ENCODE measurements at places on chromosomes 7 and 10.

GRCh38 chr10:100510533-100511308 lies 8.9 kb downstream of the SEC31B start:
- no peak for DNase-seq

DNA sequence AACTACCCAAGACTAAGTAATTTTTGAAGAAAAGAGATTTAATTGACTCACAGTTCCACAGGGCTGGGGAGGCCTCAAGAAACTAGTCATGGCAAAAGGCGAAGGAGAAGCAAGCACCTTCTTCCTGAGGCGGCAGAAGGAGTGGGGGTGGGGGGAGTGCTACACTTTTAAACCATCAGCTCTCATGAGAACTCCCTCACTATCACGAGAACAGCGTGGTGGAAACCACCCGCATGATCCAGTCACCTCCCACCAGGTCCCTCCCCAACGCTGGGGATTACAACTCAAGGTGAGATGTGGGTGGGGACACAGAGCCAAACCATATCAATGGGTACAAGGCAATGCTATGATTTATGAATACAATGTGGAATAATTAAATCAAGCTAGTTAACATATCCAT lies 241.9 kb downstream of the PTPRN2 start:
- no peak for DNase-seq

DNA sequence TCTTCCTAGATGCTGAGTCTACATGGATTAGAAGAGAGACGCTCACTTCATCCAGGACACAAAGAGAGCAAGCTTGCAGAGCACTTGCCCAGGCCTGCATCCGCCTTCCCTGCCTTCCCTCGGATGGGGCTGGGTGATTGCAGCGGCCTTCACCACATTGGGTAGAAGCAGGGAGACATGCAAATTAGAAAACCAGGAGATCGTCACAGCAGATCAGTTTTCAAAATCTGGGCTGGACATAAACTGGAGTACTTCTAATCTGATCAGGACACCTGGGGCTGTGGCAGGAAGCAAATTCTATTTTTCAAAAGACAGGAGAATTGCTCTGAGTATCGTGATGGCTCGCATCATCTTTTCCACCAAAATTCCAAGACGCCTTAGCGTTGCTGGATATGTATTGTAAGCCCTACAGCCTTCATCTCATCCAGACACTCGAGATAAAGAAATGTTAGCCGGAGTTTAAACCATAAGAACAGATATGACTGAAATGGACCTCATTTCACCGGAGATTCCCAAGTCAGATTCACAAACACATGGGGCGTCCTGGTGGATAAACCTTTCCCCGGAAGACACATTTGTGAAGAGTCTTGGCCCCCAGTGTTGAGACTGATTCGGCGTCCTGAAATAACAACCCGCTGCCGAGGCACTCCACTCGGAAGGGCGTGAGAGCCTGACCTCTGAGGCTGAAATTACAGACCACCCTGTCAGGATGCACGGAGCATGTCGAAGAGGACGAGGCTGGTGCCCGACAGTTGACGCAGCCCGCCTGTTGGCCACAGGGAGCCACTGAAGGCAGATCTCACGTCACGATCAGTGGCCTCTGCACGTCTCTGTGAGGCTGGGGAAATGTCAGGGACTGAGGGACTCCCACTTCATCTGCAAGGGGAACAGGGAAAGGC lies 91.2 kb upstream of the PARD3 start:
- no peak for DNase-seq

DNA sequence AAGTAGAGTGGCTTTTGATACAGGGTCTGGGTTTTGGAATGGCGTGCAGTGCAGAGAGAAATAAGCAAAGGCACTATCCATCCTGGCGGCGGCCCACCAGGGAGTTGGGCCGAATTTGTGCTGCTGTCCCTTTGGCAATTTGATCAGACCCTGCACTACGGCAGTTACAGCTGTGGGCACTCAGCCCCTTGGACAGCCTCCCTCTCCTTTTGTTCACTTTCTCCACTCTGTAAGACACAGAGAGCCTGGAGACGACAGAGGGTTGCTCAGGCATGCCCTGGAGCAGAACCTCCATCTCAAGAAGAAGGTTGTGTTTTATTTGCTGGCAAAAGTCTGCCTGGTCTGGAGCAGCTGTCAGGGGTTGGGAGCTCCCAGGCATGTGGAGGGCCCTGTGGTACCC lies 55.8 kb downstream of the LHPP start:
- no peak for DNase-seq

GRCh38 chr7:98223898-98224700 lies 12.9 kb downstream of the BHLHA15 start:
- no peak for DNase-seq

GRCh38 chr10:112202561-112203241 lies 19.1 kb upstream of the GPAM start:
- no peak for DNase-seq

- no peak for DNase-seq
Measured at GRCh38 chr7:13628239-13629001, 361.0 kb downstream of the ETV1 start.

- DNase-seq: no peak
Measured at GRCh38 chr10:33381451-33382215, 47.2 kb upstream of the NRP1 start.

- DNase-seq: no peak
Measured at GRCh38 chr10:44193567-44194220, 191.2 kb downstream of the CXCL12 start.

GRCh38 chr7:73918926-73919693 lies 58.2 kb downstream of the TMEM270 start:
- DNase-seq: no peak

DNA sequence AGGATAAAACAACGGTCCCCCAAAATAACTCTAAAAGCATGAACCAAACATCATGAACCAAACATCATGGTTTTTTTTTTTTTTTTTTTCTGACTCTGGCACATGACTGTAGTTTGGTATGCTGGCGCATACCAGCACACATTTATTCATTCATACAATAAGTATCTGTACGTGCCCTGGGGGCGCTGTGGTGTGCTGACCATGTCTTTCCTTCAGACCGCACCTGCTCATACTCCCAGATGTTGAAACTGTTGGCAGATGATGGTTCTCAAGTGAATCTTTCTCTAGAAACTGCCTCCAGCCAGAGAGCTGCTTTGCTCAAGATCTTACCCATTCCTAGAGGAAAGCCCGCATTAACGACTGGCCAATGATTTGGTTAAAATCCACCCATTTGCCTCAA lies 114.7 kb upstream of the ANKRD30A start:
- DNase-seq: no peak

DNA sequence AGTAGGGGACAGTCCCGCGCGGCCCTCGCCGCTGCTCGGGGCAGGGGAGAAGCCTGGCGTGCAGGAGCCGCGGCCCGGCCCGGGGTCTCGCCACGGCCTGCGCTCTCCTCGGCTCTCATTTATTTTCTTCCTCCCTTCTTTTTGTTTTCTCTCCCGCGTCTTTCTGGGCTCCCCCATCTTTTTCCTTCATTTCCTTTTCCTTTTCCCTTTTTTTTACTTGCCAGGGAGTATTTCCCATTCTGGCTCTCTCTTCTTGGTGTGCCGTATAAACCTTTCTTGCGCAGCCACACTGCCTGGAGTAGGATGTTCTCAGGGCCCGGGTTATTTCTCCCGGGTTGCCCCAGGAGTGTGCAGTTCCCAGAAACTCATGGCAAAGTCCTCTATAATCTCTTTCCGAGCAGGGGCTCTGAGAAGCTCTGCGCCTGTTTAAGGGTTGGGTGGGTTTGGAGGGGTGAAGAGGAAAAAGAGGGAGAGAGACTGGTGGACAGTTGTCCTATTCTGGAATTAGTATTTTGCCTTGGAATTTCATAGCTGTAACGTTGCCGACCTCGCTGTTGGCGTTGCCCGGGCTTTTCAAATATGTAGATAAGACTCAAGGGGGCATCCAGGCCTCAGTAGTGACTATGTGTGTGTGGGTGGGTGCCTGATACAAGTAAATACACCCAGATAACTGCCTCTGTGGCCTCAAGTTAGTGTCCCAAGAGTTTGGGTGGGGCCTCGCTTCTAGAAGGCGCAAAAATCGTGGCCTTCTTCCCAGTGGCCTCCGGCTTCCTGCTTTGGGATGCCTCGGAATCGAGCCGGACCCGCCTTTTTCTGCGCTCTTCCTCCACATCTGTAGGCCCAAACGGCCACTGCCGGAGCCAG lies 4.3 kb upstream of the ZNF503 start:
- no peak for DNase-seq

DNA sequence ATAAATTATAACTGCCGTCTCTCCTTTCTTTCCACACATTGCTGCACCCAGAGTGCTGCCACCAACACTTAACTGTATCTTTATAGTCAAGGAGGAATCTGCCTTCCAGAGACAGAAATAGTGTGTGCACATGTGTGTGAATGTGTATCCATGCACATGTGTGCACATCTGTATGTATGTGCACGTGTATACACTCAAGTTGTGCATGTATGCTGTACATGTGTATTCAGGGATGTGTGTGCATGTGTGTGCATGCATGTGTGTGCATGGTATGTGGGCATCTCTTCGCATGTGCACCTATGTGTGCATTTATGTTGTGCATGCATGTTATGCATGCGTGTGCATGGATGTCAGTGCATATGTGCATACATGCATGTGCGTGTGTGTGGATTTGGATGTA lies 253.3 kb downstream of the KLF6 start:
- DNase-seq: no peak

DNA sequence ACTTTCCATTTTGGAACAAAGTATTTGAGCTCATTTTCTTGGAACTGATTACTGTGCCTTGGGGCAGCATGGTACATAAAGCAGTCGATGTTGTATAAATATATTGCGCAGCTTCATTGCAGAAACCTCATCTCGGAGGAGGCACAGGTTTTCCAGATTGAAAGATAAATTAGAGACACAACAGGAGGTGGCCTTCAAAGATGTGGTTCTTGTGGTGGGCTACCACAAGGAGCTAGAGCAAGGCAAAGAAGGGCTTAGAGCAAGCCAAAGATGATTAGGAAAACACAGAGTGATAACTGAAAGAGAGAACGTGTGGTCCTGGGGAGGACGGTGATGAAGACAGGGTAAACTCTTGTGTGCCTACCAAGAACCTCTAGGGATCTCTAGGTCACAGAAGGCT lies 169.1 kb upstream of the TNS3 start:
- no peak for DNase-seq

- DNase-seq: no peak
Measured at GRCh38 chr10:26566525-26567350, 128.6 kb downstream of the APBB1IP start.

DNA sequence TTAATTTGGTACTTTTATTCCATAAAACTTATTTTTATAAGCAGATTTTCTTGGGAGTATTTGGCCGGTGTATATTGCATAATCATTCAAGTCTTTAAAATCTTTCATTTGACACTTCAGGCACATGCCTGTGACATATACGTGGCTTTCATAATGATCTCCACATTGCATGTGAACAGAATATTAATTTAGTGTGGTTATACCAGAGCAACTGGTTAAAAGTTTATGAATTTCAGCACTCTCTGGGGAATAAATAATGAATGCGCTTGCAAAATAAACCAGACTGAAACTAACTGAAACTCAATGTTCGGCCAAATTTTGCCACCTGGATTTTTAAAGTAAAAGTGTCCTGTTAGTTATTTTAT lies 242.3 kb downstream of the GLI3 start:
- no peak for DNase-seq

DNA sequence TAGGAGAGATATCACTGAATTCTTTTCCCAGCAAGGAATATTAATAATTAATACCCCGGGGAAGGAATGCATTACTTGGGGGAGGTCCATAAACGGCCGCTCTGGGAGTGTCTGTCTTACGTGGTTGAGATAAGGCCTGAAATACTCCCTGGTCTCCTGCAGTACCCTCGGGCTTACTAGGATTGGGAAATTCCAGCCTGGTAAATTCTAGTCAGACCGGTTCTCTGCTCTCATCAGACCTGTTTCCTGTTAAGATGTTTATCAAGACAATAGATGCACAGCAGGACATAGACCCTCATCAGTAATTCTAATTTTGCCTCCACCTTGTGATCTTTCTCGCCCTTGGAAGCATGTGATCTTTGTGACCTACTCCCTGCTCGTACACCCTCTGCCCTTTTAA lies 162.8 kb upstream of the KCND2 start:
- no peak for DNase-seq

DNA sequence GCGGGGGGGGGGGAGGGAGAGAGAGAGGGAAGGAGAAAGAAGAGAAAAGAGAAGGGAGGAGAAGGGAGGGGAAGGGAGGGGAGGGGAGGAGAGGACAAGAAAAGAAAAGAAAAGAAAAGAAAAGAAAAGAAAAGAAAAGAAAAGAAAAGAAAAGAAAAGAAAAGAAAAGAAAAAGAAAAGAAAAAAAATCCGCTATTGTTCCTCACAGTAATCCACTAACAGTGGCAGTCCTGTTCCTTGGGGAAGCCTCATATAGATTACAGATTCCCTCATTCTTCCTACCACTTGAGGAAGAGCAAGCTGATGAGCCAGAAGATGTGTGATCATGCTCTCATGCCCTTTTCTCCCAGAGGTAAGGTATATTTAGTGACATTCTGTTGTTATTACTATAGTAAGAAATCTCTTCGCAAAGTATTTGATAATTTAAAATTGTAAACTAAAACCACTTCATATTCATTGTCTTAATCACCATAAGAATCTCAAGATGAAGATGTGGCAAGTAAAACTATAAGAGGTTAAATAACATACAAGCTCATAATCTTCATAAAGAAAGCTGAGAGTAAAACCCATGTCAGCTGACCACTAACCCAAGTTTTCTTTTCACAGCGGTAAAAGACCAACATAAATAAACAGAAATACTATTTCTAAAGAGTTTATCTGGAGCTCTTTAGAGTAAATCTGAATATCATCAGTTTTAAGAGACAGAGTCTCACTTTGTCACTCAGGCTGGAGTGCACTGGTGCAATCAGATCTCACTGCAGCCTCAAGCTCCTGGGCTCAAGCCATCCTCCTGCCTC lies 128.1 kb downstream of the JMJD1C start:
- no peak for DNase-seq

DNA sequence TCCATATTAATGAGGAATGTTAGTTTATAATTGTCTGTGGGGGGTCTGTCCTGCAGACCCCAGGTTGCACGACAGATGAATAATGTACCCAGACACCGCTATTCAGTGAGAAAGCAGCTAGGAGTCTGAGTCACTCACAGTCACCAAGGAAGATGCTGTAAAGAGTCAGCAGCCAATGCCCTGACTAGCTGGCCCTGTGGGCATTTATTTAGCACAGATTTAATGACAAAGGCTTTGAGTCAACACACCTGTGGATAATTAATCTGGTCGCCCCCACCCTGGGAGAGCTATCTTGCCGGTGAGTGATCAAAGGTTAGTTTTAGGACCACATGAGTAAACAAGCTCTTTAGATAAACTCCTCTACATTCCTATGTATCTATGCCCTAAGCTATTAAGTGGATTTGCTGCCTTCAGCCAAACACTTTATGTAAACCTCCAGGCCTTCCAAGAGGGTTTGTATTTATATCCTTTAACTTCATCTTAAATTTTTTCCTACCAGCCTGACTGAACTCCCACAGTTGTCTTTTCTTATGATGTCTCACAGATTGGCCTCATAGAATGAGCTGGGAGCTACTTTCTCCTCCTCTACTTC lies 180.0 kb upstream of the ADCY1 start:
- no peak for DNase-seq

- no peak for DNase-seq
Measured at GRCh38 chr7:70455925-70456324, 676.0 kb upstream of the GALNT17 start.

GRCh38 chr7:17988858-17989257 lies 38.8 kb downstream of the PRPS1L1 start:
- DNase-seq: no peak
